CMK (cell line): ENCODE measurements at places on chromosomes 16 and 17.

GRCh38 chr17:38349097-38349730, 2.4 kb upstream of the SOCS7 start:
- peak; percentile 68 for DNase-seq

DNA sequence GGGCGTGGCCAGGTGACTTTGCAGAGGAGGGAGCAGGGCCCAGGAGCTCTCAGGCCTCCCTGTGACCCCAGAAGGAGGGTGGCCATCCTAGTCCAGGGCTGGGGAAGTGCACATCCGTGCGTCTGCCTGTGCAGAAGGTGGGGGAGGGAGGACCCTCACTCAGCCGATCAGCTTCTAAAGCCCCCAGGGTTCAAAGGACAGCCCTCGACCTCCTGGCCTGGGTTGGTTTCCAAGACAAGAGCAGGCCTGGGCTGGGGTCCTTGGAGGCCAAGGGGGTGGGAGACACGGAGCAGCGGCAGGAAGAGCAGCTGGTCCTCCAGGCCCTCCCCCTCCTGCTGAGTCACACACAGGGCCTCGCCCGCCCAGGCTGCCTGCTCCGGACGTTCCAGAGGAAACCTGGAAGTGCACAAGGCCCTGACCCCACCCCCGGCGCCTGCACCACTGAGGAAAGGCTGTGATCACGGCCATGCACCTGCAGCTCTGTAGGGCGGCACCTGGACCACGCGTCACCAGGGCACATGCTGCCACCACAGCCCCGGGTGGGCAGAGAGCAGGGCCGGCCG, 67.1 kb upstream of the ZNF469 start:
- DNase-seq = no peak

DNA sequence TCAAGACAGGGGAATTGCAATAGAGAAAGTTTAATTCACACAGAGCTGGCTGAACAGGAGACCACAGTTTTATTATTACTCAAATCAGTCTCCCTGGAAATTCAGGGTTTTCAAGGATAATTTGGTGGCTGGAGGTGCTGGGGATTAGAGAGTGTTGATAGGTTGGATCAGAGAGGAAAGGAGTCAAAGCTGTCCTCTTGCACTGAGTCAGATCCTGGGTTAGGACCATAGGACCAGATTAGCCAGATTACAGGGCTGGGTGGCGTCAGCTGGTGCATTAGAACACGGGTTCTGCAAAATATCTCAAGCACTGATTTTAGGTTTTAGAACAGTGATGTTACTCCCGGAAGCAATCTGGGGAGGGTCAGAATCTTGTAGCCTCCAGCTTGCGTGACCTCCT, 1.8 kb upstream of the NSMCE1 start:
- no peak for DNase-seq

GRCh38 chr17:34713687-34714086, 134.3 kb downstream of the TMEM132E start:
- DNase-seq = no peak

DNA sequence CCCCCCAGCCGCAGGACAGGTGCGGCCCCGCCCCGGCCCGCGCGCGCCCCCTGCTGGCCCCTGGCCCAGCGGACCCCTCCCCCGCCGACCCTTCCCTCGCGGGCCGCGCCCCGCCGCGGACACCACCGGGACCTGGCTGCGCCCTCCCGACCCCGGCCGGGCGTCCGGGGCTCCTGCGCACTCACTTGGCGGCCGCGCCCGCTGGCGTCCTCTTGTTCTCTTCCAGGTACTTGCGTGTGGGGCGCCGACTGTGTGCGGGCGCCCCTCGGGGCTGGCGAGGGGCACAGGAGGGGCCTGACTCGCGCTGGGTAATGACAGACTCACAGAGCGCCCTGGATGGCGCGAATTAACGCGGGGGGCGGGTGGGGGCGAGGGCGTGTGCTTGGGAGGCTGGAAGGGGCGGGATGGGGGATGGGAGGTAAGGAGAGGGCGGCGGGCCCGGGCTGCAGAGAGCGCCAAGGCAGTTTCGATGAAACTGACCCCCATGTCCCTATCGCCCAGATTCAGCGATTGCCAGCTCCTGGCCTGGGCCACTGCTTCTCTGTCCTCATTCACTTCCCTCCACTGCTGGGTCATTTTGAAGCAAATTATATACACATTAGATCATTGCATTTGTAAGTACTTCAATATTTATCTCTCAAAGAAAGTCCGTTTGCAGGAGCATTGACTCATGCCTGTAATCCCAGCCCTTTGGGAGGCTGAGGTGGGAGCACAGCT, 445 bp upstream of the DBNDD1 start:
- no peak for DNase-seq

DNA sequence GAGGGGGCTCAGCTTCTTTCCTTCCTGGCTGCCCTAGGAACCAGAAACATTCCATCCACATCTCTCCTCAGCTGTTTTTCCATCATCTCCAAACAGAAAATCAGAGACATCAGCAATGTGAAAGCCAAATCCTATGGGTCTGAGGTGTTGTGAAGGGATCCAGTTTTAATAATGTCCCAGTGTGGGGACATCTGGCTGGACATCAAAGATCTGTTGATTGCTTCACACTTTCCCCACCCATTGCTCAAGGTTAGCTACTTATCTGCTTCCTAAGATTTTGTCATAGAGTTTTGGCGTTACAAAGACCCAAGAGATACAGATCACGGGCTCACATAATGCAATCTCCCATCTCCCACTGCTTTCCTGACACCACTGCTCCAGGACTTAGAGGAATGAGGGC, 47.8 kb upstream of the AXIN2 start:
- DNase-seq = no peak
